ENCODE measurements at places on chromosomes 4 and X.

DNA sequence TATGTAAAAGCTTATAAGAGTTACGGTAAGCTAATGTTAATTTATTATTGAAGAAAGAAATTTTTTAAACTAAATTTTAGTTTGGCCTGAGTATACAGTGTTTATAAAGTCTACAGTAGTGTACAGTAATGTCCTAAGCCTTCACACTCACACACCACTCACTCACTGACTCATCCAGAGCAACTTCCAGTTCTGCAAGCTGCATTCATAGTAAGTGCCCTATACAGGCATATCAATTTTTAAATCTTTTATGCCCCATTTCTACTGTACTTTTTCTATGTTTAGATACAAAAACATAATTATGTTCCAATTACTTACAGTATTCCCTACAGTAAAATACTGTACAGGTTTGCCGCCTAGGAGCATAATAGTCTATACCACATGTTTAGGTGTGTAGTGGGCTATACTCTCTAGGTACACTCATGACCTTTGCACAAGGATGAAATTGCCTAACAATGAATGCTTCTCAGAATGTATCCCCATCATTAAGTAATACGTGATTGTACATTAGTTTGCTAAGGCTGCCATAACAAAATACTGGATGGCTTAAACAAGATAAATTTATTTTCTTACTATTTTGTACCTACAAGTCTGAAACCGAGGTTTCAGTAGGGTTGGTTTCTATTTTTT is 333.8 kb upstream of the PCDH7 start:
- no peak for DNase-seq

GRCh38 chrX:144768540-144768939 is 478.8 kb upstream of the SPANXN1 start:
- DNase-seq: no peak

GRCh38 chrX:1496076-1496475 is 40.9 kb downstream of the P2RY8 start:
- DNase-seq: no peak

- no peak for DNase-seq
Observed at GRCh38 chr4:153233761-153234371, 29.6 kb downstream of the TRIM2 start.

DNA sequence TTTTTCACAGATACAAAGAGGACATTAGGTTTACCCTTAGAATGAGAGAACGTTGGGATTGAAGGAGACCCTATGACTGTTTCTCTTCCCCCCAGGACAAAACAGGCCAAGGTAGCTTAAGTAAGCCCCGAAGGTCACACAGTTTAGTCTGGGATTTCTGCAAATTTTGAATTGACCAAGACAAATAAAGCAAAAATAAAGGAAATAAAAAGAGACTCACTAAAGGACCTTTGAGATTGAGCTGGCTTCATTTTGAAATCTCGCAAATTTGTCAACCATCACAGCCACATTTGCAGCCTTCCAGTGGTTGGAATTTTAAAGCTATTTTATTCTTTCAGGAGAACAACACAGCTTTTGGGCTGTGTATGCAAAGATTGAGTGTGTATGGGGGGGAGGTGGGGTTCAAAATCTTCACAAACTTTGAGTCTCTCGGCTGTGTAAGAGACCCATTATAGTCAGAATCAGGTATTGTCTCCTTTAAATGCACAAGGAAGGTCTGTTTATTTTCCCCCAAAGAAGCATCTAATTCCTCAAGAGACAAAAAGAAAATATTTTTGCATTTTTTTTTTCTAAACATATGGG is 4.2 kb downstream of the TMSB4X start:
- no peak for DNase-seq

GRCh38 chrX:8847360-8847759 is 46.2 kb upstream of the FAM9A start:
- no peak for DNase-seq

DNA sequence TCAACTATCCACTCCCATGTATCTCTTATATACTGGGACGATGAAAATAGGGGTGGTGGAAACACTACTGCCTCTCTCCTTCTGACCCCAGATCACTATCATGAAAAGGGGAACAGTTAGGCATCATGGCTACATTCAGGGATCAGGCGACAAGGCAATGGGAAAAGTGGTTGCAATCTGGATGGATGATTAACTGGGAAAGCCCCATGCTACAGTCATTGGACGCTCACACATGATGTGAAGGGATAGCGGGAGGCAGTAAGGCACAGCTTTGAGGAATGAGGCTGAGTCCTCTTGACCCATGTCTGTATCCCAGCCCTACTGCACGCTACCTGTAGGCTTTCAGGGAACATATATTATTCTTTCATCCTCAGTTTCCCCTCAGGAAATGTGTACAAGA is 10.2 kb downstream of the GASK1B start:
- no peak for DNase-seq

- DNase-seq: no peak
Observed at GRCh38 chr4:2356123-2357069, 62.0 kb downstream of the ZFYVE28 start.

DNA sequence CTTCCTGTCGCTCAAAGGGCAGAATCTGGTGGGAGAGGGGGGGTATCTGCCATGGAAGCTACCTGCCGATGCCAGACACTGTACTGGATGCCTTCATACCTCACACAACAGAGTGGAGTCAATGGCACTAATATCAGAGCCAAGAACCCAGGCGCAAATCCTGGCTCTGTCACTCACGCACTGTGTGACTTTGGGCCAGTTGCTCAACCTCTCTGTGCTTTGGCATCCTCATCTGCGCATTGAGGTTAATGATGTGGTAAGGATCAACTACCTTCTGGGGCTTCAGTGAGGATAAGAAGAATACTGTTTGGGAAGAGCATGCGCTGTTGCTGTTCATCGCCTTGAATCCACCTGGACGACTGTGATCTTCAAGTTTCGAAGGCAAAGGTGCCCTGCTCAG is 70.6 kb downstream of the PPP2R2C start:
- no peak for DNase-seq

GRCh38 chr4:5463936-5464650 is 244.3 kb downstream of the EVC2 start:
- DNase-seq: no peak

GRCh38 chrX:151004085-151004484 is 20.9 kb downstream of the HMGB3 start:
- DNase-seq: no peak

DNA sequence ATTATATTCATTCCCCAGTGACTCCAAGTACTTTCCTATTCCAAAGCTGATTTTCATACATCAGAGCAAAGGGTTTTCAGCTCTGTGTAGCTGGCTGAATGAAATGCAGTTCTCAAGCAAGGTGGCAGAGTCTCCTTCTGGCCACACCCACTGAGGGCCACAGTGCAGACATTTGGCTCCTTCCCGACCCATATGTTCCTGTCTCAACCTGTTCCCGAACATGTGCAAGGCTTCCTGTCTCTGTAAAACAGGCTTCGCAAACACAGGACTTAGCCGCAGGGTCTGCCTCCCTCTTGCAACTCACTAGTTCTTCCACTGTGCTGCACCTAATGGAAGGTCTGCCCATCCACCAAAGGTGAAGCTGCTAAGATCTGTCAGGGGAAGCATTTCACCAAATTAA is 249.2 kb downstream of the MID1IP1 start:
- DNase-seq: no peak

GRCh38 chrX:13218758-13219157 is 101.1 kb downstream of the ATXN3L start:
- DNase-seq: no peak

DNA sequence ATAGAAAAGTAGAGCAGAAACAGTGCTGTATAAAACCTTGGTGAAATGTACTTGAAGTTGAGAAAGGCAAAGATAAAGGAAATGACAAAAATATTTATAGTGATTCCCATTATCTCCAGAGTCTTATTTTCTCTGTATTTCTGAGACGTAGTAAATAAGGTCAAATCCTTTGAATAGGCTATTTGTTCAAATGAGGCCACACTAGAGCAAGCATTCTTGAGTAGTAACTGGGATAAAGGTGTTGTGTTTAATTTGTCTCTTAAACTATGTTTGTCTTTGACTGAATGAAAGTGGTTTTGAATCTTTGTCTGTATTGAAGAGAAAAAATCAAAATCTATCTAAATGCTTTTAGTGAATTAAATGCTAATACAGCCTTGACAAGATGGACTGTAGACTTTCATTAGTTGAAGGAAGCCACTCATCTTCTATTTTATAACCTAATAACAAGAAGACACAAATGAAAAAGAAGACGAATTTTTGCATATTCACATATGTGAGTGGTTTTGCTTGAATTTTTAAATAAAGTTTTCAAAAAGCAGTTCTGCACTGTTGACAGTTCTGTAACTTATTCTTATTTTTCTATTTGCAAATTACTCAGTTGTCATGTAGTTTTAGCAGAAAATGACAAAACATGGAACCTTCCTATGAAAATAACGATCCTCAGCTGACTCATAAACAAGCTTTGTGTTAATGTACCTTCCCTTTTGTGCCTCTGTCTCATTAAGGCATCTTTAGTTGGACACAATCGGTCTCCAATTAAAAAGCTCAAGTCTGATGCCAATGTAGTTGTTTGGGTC is 94.8 kb upstream of the PCDH18 start:
- no peak for DNase-seq

- DNase-seq: no peak
Observed at GRCh38 chr4:109072595-109072994, 229.9 kb downstream of the COL25A1 start.

DNA sequence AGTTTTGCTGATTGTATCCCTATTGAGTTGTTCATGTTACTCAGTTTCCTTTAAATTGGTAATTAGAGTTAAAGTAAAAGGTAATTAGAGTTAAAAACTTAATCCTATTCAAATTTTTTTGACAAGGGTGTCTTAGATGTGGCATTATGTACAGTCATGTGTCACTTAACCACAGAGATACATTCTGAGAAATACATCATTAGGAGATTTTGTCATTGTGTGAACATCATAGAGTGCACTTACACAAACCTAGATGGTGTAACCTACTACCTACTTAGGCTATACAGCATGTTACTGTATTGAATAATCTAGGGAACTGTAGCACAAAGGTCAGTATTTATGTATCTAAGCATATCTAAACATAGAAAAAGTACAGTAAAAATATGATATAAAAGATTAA is 39.2 kb downstream of the BEX3 start:
- no peak for DNase-seq

GRCh38 chr4:60404027-60404426 is 796.1 kb upstream of the ADGRL3 start:
- DNase-seq: no peak

- no peak for DNase-seq
Observed at GRCh38 chr4:54038056-54038455, 26.3 kb downstream of the CHIC2 start.

GRCh38 chrX:15567886-15568616 is 32.7 kb downstream of the ACE2 start:
- DNase-seq: no peak

DNA sequence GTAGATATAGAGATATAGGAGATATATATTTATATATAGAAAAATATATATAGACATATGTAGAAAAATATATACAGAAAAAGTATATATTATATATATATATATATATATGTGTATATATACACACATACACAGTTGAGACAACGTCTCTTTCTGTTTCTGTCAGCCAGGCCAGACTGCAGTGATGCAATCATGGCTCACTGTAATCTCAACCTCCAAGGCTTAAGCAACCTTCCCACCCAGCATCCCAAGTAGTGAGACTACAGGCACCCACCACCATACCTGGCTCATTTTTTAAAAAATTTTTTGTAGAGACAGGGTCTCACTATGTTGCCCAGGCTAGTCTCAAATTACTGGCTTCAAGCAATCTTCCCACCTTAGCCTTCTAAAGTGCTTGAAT is 426.3 kb downstream of the GPM6A start:
- no peak for DNase-seq

DNA sequence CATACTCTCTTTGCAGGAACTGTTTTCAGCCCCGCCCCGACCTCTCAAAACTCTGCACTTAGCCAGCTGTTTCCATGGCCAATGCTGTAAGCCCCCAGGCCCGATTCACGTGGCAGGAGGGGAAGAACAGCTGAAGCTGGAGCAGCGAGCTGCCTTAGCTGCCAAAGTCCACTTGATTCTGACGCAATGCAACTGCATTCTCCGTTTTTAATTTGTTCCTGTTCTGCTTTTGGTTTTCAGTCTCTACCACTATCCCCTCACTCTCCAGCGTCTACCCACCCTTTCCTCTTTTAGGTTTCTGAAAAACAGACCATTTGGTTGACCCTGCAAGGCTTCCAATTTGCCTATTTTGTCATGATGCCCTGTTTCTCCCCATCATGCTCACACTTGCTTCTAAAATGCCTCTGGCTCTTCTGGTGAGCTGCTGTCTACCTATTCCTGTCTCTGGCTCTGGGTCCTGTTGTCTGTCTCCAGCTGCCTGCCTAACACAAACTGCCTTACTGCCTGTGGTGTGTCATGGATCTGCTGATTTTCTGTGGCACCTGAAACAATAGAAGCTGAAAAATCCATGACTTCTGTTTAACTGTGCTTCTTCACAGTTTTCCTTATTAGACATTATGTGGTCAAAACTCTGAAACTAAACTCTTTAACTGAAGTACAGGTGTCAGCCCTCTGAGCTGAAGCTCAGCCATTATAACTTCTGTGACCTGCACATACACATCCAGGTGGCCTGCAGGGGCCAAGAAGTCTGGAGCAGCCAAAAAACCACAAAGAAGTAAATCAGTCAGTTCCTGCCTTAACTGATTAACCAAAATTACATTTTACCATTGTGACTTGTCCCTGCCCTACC is 160.5 kb upstream of the AGTR2 start:
- DNase-seq: no peak

GRCh38 chrX:71256051-71256450 is 2.1 kb upstream of the ZMYM3 start:
- DNase-seq: no peak

DNA sequence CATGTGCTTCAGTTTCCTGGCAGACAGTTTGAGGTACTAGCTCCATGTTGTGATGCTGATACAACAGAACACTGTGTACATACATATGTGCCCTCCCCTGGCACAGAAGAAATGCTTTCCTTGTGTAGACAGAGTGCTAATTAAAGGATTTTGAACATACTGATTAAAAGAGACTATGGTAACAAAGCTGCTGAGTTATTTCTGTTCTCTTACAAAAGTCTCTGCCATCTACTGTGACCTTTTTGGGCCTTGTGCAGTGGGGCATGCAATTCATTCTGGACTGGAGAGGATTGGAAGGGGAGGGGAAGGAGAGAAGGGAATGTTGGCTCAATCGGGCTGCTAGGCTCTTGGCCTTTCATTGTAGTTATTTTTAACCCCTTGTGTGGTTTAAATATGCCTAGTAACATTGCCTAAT is 6.0 kb downstream of the PDLIM5 start:
- DNase-seq: no peak

- peak; percentile 3 for DNase-seq
Observed at GRCh38 chr4:169253113-169253671, 17.6 kb downstream of the SH3RF1 start.

Data from NCI-H1436 (cell line).